DND-41 (cell line): ENCODE measurements at places on chromosomes 2 and 18.

GRCh38 chr2:235227590-235227989, 266.3 kb upstream of the AGAP1 start:
- no peaks in the 10 kb centered on the region for H3K4me1 ChIP-seq
- no peak overlapping the region for H3K4me3 ChIP-seq
- H3K27ac ChIP-seq = no peak overlapping the region
- no peak for DNase-seq
- H3K27me3 ChIP-seq = peaks cover 15% of the 10 kb centered on the region
- H3K36me3 ChIP-seq = no peaks in the 10 kb centered on the region

- H3K4me3 ChIP-seq = no peak overlapping the region
- no peaks in the 10 kb centered on the region for H3K36me3 ChIP-seq
- no peaks in the 10 kb centered on the region for H3K27me3 ChIP-seq
- H3K4me1 ChIP-seq = no peaks in the 10 kb centered on the region
- DNase-seq = no peak
Observed at GRCh38 chr2:128563348-128563687, 244.7 kb upstream of the HS6ST1 start.

DNA sequence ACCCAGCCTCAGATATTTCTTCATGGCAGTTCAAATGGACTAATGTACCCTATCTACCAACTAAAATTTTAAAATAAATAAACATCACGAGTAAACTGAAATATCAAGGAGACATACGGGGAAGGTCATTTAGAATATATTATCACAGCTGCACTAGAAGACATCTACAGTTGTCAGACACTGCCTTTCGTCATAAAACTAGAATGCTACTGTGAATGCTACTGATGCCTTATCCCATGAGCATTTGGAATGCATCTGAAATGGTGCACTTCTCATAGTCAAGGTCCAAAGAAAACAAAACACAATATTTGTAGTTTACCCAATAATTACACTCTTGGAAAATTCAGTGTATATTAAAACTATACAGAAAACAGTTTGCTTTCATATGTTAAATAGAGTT, 165.2 kb downstream of the MREG start:
- H3K4me1 ChIP-seq = no peaks in the 10 kb centered on the region
- no peak for DNase-seq
- H3K36me3 ChIP-seq = no peaks in the 10 kb centered on the region
- H3K27ac ChIP-seq = no peak overlapping the region

- H3K36me3 ChIP-seq = no peaks in the 10 kb centered on the region
- H3K27me3 ChIP-seq = no peaks in the 10 kb centered on the region
- no peak overlapping the region for H3K4me3 ChIP-seq
- H3K27ac ChIP-seq = no peak overlapping the region
- peaks cover 60% of the 10 kb centered on the region for H3K4me1 ChIP-seq
Observed at GRCh38 chr18:28766027-28766426, 589.1 kb upstream of the CDH2 start.

- no peaks in the 10 kb centered on the region for H3K27me3 ChIP-seq
- no peaks in the 10 kb centered on the region for H3K36me3 ChIP-seq
- H3K4me1 ChIP-seq = no peaks in the 10 kb centered on the region
Observed at GRCh38 chr2:142280831-142281230, 150.0 kb upstream of the LRP1B start.
